Osteocyte (in vitro differentiated cells): ENCODE measurements at places on chromosomes 1 and 21. TPM values are rescaled to one million over a fixed set of nuclear protein-coding genes. Genes with fewer than 3 reads are reported as not detected.

Gene IVL
- not detected in 2 replicates for total RNA-seq

Gene RAB3B
- 8.2 and 8.3 TPM in 2 replicates for total RNA-seq

Gene CRYAA
- not detected in 2 replicates for total RNA-seq

Gene CRTC2
- 29.4 and 41.9 TPM in 2 replicates for total RNA-seq

Gene ZNF124
- total RNA-seq: 19.6 and 22.2 TPM in 2 replicates

Gene CCSAP
- 5.4 and 5.7 TPM in 2 replicates for total RNA-seq

Gene RHD
- not detected in 2 replicates for total RNA-seq

- DNase-seq: no peak
Observed at GRCh38 chr1:177975588-177976495, 6.0 kb upstream of the SEC16B start.

DNA sequence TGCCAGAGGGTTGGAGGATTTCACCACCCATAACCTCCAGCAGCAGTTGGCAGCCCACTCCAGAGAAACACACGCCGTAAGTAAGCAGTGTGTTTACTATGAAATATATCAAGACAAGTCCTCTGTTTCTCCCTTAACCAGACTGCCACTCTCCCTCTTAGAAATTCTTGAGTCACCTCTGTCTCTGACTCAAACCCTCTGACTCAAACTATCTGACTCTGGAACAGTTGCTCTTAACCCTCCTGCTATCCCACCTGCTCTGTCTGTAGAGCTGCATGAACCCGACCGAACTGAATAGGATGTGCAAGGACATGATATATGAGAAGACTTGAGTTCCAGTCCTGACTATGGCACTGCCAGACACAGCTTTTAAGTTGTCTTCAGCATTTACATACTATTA lies 14.1 kb downstream of the INPP5B start:
- no peak for DNase-seq

GRCh38 chr1:152517237-152517811 lies 3.0 kb downstream of the CRCT1 start:
- DNase-seq: no peak

GRCh38 chr21:41744028-41744930 lies 22.6 kb downstream of the RIPK4 start:
- DNase-seq: no peak

DNA sequence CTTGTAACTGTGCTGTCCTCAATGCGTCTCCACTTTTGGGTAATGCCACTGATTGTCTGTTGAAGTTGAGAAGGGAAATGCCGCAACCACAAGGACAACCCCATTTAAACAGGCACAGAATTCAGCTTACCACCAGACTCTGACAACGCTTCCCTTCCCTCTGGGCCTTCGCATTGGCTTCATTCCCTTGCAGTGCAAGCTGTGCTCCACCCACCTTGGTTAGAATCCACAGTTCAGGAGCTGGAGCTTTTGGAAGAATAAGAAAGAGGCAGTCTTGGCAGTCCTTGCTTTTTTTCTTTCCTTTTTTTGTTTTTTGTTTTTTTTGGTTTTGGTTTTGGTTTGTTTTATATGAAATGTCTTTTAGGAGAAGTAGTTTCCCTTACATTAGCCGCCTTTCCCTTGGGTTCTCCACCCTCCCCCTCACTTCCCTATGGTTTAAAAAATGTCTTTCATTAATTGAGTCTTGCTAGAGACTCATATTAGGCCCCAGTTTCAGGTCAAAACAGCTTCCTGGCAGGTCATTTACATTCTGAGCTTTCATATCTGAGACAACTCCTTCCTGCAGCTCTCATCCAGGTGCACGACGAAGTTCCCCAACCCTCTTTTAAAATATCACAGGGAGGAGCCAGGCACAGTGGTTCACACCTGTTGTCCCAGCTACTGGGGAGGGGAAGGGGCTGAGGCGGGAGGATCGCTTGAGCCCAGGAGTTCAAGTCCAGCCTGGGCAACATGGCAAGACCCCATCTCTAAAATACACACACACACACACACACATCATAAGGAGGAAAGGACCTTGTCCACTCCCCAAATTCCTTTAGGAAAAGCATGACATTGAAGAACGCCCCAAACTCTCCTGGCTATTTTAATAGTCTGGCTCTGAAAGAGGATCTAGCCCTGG lies 20.7 kb upstream of the LAX1 start:
- no peak for DNase-seq

DNA sequence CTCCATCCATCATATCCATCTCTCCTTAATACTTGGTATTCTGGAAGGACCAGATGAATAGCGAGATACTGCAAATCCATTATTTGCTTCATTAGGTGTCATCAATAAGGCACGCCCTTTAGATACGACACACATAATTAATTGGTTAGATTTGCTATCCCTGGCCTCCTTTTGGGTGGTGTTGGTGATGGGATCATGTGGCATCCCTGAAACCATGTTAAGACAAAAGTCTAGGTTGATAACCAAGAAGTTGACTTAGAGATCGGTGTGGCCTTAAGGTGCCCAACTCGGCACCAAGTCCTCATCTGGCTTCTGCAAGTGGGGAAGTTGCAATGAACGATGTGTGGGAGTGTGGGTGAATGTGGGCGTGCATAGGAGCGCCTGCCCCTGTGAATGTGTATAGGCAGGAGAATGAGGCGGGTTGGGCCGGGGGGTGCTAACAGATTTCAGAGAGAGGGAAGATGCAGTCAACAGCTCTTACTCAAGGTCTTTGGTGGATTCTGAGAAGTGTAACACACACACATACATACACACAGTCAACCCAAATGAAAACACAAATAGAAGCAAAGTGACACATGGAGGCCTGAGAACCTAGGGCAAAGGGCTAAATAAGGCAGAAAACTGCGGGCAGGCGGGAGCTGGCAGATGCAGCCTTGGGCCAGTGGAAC lies 415.7 kb upstream of the ESRRG start:
- no peak for DNase-seq

- DNase-seq: no peak
Observed at GRCh38 chr1:245116751-245117150, 38.0 kb upstream of the KIF26B start.

GRCh38 chr1:30277911-30278310 lies 445.5 kb downstream of the MATN1 start:
- no peak for DNase-seq

DNA sequence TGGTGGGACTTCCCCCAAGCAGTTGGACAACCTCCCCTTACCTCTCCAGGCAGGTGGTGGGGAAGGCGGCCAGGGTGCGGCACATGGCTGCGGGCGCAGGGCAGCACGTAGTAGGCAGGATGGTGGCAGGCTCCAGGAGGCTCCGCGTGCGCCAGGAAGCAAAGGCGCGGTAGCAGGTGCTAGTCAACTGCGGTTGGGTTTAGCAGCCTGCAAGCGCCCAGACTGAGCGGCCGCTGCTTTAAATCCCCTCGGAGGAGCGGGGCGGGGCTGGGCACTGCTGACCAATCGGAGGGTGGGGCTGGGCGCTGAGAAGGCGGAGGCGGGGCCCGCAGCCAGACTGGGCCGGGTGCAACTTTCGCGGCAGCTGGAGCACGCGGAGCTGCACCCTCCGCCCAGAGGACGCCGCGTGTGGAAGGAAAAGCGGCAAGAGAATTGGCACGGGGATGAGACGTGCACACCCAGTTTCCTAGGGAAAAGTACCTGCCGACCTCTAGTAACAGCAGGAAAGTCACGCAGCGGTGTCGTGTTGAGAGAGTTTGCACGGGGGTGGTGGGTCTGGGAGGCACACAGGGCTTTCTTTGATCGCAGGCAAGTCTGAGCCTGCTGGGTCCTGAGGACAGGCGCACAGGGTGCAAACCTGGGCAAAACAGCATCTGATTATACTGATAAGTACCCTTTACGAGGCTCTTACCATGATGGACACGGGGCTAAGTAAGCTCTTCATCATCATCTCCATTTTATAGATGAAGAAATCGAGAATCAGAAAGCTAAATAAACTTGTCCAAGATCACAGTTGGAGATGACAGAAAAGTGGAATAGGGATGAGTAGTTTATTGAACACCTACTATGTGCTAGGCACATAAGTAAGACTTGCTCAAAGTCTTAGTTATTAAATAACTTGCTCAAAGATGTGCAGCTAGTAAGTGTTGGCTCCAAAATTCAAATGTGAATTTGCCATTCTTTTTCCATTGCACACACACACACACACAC lies at the start of gene RGS16:
RGS16 (minus strand) TSS at position 215 of the 990 bp plus-strand sequence; CDS start at position 85, 130 bp downstream.
- peak; percentile 92 for DNase-seq

DNA sequence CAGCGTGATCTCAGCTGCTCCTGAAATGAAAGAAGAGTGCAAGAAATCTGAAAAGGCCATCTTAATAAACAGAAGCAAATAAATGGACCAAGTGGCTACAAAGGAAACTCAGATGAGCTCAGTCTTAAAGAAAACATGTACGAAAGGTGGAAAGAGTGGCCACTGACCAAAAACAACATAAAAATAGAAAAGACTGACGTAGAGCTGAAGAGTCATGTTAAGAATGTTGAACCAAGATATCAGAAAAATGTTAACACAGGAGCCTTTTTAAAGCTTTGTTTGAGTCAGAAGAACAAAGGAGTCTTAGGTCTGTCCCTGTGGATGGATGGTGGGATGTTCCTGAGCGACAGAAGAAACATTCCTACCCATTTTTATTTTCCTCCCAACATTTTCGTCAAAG lies 30.8 kb upstream of the ZNF648 start:
- DNase-seq: no peak

DNA sequence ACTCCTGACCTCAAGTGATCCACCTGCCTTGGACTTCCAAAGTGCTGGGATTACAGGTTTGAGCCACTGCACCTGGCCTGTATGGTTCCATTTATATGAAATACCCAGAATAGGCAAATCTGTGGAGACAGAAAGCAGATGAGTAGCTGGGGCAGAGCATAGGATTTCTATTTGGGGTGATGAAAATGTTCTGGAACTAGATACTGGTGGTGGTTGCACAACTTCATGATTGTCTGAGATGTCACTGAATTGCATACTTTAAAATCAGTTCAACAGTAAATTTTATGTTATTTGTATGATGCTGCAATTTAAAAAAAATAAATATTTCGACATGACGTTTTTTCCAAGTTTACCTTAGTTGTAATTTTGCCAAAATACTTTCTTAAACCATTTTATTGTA lies 23.9 kb downstream of the ITSN1 start:
- DNase-seq: no peak

GRCh38 chr1:205332015-205332791 lies 10.7 kb upstream of the NUAK2 start:
- no peak for DNase-seq

GRCh38 chr1:225554216-225554812 lies 98.6 kb downstream of the ENAH start:
- no peak for DNase-seq

- no peak for DNase-seq
Observed at GRCh38 chr1:205792961-205793673, 17.8 kb upstream of the RAB29 start.

DNA sequence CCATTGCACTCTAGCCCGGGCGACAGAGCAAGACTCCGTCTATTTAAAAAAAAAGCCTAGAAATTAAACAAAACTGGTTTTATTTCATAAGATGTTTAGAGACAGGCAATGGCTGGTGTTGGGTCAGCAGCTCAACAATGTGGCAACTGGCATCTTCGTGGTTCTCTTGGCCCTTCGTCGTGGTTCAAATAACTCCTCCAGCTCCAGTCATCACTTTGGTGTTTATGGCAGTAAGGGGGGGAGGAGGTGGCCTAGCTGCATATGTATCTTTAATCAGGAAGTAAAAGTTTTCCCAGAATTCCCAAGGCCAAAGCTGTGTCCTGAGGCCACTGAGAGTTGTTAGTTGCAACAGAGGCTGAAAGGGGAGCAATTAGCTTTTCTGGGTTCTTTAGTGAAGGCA lies 13.0 kb upstream of the LTN1 start:
- DNase-seq: no peak
